ENCODE measurements at places on chromosomes 5 and 9.

- no peak for DNase-seq
These were observed 167.0 kb downstream of the GABBR2 start for GRCh38 chr9:98541684-98542230.

GRCh38 chr9:136481558-136481957 is 1.3 kb downstream of the SEC16A start:
- no peak for DNase-seq

- DNase-seq, result no peak
These were observed 401.6 kb downstream of the NR2F1-AS1 start for GRCh38 chr5:93179466-93179865.

GRCh38 chr9:132487351-132487791 is 77.4 kb downstream of the CFAP77 start:
- no peak for DNase-seq

DNA sequence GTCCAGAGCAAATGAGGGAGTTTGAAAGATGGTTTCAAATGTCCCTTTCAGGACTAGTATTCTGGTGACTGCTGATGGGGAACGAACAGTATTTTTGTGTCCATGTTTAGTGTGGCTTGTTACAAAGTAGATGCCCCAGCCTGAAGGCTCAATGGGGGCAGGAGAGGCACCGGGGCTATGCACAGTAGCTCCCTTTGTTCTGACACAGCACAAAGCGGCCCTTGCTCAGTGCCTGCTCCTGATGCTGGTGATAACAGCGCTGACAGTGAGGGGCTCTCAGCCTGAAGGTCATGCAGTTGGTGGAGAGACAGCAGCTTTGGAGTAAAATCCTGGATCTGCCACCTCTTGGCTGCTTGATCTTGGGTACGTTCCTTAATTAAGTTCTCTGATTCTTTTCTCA is 188.9 kb downstream of the SLIT3 start:
- DNase-seq, result no peak

Data from stimulated activated naive CD8-positive, alpha-beta T cell treated with anti-CD3 and anti-CD28 coated beads, Interleukin-15, Interleukin-2, amounts not matched to agents 100 U/mL and 50 U/mL, for 24 hours (primary cell).